ENCODE measurements at places on chromosomes 5 and 9.

- DNase-seq: no peak
Measured at GRCh38 chr5:80653502-80653901, 950 bp upstream of the MSH3 start.

GRCh38 chr5:108481355-108481931, 99.5 kb upstream of the FBXL17 start:
- no peak for DNase-seq

DNA sequence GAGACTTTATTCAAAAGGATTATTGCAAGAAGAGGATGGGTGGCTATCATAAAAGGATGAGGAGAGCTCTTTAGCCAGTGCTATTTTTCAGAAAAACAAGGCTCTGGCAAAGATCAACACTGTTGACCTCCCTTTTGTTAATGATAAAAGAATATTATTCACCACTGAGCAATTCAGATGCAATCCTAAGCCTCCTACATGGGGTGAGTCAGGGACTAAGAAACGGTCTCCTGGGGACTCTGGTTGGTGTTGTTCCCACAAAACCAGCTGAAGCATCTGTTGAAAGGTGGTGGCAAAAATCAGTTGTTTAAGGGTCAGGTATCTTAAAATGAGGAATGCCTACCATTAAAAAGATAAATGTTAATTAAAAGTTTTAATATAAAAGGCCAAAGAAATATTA, 7.7 kb upstream of the GCNT1 start:
- DNase-seq: no peak

DNA sequence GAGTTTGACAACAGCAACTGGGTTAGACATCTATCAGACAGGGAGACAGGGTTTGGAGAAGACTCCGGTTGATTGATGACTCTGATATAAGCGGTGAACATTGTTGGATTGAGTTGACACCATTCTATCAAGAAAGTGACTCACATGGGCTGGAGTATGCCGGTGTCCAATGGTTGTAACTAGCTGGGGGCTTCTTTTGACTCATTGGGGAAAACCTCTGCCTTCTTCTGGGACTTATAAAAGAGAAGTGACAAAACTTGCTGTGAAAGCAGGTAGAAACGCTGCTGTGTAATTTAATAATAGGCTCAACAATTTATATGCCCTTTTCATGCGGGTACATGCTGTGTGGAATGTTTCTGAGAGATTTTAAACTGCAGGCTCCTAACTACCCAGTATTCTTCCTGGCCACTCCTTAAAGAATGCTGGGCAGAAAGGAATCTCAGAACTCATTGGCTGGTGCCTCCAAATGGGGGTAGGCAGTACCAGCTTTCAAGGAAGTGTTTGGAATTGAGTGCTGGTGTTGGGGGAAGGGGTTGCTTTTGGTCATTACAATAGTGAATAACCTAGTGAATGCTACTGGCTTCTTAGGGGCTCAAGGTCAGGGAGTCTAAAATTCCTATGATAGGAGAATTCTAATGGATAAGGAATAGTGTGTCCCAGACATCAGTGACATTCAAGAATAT, 43.9 kb downstream of the FYB1 start:
- DNase-seq: no peak

DNA sequence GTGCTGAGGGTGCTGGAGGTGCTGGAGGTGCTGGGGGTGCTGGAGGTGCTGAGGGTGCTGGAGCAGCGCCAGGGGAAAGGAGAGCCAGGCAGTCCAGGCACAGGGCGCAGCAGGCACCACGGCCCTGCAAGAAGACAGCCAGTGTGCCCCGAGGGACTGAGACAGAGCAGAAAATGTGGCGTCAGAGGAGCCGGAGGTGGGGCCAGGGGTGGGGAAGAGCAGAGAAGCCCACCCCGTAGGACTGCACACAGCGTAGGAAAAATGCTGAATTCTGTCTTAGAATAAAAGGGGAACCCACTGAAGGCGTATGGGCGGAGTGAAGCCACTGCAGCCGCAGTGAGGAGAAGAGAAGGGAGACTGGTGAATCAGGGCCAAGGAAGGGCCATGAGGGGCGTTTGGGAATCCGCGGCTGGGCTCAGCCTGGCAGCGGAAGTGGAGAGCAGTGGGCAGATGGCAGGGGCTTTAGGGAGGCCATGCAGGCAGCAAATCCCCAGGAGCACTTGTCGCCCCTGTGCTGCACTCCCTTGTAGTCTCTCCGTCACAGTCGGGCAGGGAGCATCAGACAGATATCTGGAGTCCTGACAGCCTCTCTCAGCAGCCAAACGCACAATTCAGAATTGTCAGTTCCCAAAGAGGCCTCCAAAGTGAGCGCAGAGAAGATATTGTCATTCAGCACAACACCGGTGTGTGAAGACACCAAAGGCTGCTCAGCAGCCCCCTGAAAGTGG, 35.9 kb upstream of the LECT2 start:
- no peak for DNase-seq

DNA sequence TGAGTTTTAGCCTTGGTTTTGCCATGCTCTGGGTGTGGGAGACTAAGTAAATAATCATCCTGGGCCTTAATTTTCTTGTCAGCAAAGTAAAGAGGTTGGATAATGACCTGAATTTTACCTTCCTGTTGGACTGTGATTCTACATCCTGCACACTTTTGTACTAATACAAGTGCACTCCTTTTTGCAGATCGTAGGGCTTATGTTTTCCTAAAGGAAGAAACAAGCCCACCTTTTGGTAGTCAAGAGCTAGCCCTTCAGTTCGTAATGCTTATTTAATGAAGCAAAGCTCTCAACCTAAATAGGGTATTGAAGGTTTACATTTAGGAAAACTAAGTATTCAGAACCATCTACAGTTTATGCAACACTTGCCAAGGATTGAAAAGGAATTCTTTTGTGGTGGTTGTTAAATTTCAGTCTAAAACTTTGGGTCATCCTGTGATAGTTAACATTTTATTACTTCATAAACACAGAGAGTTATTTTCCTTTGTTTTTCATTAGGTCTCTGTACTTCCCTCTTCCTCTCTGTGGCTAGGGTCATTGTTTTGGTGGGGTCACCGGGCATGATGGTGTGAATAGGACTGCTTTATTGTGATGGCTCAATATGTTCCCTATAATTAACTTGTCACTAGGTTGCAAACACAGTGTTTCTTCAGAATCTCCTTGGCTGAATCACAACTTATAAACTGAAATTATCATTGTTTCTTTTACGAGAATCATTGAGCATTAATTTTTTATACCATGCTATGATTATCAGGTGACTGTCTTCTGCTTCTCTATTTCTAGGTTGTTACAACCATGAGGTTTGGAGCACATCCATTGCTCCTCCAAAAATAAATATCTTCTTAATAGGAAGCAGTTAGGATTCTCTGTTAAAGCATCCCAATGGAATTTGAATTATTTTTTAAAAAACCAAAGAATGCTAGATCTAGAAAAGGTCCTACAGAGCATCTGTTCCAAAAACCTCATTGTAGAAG, 28.5 kb downstream of the SPINK5 start:
- no peak for DNase-seq
